ENCODE measurements at places on chromosomes 16 and 17.

DNA sequence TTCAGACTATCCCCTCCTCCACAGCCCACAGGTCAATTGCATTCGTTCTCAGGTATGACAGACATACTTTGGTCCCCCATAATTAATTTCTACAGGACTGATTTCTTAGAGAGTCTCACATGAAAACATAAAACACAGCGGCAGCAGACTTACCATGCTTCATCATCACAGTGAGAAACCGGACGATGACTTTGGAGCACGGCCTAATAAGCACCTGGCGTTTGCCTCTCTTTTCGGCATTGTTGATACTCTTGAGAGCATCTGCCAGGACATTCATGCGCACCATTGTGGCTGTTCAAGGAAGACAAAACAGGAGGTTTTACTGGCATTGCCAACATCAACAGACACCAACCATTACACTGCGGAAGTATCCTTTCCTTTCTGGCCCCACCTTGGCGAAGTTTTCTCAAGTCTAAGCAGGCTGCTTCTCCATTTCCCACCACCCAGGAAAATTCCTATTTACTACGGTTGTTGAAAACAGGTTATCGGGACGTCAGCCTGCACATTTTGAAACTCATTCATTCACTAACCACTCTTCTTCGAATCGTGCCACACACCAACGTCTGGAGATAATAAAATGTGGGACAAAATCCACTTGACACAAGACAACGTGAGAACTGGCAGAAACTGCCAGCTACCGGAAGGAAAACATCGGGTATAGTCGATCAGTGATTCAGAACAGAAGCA, 1.2 kb downstream of the RPS15A start:
- DNase-seq, result peak; percentile 15

GRCh38 chr17:70562137-70562536, 392.8 kb downstream of the KCNJ2 start:
- no peak for DNase-seq

DNA sequence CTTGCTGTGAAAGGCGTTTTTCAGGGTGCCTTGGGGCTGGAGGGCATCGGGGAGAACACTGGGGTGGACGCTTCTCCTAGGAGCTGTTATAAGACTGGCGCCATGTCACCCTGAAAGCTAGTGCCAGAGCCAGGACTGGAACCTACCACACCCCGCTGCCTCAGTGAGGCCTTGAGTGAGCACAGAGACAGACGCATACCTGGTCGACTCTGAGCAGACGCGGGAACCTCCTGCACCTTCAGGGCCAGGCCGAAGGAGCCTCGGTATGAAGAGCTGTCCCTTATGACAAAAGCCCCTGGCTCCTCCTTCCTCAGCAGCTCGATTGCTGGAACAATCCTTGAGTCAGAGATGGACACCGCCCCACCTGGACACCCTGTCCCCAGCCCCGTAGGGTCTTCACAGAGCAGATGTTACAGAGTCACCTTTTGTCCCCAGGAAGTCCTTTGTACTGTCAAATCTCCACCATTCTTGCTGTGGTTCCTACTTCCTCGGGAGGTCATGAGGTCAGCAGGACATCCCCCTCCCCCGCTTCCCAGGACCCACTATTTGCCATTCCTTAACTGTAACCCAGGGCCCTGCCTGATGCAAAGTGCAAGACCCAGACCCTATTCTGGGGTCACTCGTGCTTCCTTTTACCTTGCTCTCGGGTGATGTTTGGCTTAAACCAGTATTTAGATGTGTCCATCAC, 17.0 kb downstream of the TNS4 start:
- DNase-seq, result no peak

DNA sequence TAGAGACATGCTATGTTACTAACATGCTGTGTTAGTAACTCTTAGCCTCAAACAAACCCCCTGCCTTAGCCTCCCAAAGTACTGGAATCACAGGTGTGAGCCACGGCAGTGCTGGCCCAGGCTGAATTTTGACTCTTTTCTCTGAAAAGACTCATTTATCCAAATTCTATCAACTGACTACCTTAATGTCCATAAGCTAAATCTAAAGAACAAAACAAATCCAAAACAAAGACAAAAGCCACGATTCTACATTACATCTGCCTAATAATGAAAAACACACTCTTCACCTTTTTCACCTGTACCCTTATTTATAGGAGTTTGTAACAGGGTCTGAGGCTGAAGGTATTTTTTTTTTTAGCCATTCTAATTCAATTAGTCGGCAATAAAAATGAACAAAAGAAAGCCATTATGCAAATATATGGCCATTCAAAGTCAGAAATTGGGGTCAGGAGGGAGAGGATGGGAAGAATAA, 432.5 kb downstream of the RBFOX1 start:
- no peak for DNase-seq

DNA sequence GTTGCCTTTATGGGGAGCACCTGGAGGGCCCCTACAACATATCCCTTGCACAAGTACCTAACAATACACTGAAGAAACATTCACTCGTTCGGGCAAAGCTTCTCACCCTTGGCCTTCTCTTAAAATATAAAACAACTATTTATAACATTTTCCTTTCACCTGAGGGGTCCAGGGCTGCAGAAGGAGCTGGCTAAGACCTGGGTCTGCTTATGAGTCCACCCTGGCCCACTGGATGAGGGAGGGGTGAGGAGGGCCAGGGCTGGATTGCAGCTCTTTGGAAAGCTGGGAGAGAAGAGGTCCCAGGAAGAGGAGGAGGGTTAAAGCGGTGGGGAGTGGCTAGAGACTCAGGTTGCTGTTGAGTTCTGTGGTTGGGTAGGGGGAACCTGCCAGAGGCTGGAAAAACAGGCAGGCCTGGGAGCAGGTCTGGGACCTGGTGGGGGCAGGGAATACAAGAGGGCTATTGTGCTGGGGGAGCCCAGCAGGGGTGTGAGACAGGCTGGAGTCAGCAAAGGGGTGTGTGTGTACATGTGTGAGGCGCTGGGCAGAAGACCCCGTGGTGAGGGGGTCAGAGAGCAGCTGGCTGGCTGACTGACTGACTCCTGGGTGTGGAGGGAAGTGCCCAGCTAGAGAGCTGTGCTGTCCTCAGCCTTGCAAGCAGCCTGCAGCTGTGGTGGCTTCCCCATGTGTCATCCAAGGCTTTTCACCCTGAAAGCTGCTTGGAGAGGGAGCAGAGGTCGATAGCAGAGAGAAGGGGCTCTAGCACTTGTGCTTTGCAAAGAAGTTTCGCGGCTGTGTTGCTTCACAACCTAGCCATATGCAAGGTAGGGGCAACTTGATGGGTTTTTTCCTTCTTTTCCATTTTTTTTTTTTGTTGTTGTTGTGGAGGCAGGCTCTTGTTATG, 10.2 kb upstream of the MRC2 start:
- no peak for DNase-seq

DNA sequence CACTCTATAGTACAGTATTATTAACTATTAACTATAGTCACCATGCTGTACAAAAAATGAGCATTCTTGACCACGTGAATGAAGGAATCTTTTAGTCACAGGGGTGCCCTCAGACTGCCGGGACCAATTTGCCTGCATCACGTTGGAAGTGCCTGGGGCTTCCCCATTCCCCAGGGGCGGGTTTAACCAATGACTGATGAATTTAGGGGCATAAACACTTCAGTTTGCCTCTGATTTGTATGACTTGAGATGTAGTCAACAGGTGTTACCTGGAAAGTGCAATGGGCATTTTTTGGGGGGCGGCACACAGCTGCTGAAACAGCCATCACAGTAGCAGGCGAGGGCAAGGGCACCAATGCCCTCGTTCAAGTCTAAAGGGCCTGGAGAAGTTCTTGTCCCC, 8.7 kb upstream of the PYY start:
- no peak for DNase-seq

DNA sequence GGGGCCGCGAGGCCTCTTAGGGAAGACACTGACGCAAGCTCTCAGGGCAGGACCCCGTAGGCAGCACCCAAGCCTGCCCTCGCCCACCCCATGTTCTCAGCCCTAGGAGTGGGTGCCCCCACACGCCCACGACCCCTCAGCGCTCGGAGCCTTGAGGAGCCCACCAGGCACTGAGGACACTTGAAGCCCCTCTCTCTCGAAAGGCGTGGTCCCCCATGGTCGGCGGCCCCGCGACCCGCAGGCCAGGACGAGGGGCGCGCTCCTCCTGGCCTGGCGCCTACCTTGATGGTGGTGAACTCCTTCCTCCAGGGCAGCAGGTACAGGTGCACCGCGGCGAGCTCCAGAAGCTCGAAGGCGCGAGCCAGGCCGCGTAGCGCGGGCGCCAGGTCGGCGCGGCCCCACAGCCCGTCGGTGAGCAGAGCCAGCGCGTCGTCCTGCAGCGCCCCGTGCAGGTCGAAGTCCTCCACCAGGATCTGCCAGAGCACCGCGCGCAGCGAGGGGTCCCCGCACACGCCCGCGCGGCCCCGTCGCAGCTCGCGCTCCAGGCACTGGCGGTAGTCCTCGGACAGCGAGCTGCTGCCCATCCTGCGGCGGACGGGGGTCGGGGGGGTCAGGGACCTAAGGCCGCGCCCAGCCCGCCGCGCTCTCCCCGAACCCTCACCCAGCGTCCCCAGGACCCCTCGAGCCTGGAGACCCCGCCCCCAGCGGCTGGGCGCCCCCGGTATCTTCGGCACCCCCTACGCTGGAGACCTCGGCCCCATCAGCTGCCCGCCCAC, 668 bp downstream of the SPATA2L start:
- DNase-seq, result peak; percentile 60

DNA sequence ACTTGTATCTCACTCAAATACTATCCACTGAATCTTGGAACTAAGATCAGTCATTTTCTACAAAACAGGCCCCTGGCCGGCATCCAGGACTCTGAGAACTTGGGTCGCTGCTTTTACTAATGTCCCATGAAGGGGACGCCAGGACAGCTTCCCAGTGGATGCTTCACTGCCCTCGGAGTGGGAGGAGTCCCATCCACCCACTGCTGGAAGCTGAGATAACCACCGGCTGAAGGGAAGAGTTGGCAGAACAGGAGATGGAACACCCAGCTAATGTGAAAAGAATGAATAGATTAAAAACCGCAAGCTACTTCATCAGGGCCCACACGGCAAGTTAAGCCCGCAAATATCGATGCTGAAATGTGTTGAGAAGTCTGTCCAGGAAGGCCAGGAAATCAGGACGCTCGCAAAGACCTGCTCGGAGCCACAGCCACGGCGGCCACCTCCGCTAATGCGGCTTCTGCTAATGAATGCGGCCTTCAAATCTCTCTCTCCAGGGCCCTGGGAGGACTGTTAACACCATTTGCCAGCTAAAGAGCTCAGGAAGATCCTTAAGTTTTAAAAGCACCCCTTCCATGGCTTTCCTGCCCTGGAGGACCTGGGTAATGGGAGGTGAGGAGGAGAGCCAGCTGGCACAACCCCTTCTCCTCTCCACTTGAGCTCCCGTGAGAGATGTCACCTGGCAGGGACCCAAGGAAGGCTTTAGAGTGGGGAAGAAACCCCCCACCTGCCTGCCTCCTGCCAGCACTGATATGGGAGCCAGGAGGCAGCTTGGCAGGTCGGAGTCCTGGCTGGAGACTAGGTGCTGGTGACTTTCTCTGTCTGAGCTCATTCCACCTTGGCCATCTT, 226.6 kb upstream of the RPL38 start:
- DNase-seq, result peak; percentile 100

DNA sequence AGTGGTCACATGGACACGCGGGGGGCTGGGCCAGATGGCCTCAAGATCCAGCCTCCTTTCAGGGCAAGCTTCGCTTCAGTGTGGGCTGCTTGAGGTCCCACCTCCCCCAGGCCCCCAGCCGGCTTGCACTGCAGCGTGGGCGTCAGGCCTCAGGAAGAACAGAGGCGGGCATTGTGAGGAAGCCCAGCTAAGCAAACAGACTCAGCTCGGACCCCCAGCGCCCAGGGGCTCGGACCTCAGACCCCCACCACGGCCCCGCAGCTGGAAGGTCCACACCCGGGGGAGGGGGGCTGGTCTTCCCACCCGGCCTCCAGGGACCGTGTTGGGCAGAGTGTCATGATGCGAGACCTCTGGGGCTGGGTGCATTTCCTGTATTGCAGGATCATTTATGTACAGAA, 24.7 kb upstream of the ZNF469 start:
- no peak for DNase-seq

DNA sequence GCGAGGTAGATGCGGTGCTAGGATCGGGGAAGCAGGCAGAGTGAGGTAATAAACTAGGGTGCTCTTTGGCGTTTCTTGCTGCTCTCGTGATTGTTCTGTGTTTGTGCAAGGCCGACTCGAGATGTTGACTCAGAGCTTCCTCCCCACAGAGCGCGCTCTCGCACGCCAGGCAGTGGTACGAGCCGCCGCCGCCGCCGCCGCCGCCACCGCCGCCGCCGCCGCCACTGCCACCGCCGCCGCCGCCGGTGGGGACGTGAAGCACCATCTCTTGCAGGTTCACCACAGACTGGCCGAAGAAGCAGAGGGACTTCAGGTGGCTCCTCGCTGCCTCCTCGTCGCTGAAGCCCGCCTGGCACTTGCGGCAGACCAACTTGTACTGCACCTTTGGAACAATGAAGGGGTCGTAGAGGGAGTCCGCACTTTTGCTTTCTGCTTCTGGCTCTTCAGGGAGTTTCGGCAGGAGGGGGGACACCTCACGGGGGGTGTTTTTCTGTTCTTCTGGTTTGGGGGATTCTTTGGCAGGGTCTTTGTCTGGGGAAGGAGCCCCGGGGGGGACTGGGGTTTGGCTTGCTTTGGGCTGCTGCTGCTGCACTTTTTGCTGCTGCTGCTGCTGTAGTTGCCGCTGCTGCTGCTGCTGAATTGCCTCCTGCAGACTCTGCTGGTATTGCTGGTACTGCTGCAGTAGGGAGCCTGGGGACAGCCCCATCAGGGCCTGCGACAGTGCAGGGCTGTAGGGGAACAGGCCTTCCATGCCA, 260.2 kb downstream of the ZFHX3 start:
- no peak for DNase-seq

GRCh38 chr17:36629252-36629847, 28.0 kb downstream of the MRM1 start:
- DNase-seq, result peak; percentile 77

GRCh38 chr16:88345031-88345720, 37.6 kb upstream of the ZNF469 start:
- no peak for DNase-seq

DNA sequence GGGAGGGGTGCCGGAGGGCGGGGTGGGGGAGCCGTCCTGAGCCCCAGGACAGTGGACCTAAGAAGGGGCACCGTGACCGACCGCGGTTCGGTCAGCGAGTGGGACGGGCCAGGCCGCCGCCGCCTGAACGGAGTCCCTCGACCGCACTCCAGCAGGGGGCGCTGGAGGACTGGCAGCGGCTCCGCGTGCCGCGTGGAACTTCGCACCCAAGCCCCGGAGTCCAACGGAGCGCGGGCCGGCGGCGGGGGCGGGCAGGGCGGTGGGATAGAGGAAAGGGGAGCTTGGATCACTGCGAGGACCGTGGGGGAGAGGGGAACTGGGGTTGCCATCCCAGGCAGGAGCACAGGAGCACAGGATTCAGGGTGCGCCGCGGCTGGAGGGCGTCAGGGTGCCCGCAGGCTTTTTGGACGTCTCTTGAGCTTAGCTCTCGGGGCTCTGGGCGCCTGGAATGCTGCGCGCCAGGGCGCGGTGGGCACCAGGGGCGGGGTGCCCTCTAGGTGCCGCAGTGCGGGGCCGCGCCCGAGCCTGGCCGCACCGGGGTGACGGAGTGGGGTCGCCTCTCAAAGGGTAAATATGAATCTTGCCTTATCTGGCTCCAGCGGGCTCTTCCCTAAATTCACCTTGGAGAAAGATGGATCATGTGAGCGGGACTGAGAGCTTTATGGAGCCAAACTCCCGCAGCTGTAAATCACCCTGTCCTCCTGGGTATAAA, 379 bp upstream of the OTOP2 start:
- DNase-seq, result peak; percentile 74

GRCh38 chr16:21301168-21301894, 23.2 kb upstream of the CRYM start:
- peak; percentile 72 for DNase-seq
